ENCODE measurements at places on chromosomes 13 and 19.

- DNase-seq: no peak
These were observed 468.0 kb downstream of the TSHZ3 start for GRCh38 chr19:30881281-30881680.

GRCh38 chr19:46674416-46675178 lies 13.6 kb upstream of the DACT3 start:
- DNase-seq: no peak

GRCh38 chr19:8697671-8698432 lies 743 bp downstream of the ACTL9 start:
- no peak for DNase-seq

DNA sequence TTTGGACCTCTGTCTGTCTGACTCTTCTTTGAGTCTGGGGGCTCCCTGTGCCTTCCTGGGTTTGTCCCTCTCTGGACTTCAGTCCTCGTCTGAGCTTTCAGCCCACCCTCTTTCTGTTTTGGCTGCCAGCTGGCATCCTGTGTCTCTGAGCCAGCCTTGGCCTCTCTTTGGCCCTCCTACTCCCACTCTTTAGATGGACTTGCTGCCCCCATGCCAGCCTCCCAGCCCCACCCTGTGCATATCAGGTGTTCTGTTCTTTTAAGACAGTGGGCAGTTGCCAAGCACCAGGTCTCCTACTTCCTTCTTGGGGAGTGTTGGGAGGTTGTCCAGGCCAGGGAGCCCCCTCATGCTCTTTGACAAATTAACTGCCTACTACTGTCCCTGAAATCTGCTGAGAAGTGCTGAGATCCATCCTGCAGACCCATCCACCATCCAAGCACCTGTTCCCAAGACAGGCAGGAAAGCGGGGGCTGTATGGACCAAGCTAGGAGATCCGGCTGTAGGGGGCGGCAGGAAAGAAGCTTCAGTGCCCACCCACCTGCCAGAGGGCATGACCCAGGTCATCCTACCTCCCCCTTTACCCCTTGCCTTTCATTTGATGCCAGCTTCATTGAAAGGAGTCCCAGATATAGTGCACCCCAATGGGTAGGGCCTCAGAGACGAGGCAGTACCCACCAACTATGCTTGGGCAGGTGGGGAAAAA lies 9.6 kb downstream of the CIC start:
- DNase-seq: no peak

DNA sequence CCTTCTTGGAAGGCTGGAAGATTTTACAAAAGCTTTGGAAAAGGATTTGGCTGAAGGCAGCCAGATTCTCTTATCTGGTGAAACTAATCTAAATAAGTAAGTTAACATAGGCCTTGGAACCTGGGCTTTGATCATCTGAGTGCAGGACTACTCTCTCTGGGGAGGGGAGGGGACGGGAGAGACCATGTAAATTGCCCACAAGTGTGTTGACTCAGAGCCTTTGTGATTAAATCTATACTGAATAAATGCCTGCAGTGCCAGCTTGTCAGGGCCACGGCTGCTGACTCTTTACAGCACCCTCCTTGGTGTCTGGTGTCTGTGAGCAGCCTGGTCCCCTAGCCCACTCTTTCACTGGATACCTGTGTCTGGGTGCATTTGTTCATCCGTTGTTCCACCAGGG lies 251.4 kb downstream of the ITGBL1 start:
- DNase-seq: no peak

All from CD4-positive, alpha-beta T cell treated with Interleukin-15 for 4 hours (primary cell).